ENCODE measurements at places on chromosomes 13 and 19.

DNA sequence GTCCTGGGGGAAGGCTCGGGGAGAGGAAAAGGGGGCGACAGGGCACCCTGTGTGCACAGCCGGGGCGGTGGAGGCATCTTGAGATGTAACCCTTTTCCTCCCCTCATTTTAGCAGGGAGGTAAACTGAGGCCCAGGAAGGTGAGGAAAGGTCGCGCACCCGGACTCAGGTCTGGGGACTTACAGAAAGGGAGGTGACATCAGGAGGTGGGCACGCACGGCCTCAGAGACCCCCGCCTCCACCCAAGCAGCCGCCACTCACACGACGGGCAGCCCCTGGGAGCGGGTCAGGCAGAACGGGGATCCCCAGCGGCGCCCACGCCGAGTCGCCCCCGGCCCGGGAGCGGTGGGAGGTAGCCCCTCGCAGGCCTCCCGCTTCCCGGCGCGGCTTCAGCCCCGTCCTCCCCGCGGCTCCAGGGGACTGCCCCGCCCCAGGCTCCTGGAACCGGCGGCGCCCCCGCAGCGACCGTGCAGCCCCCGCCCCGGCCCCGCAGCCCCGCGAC lies 477 bp downstream of the PIP5K1C start:
- DNase-seq: no peak

- no peak for DNase-seq
Measured at GRCh38 chr13:103273825-103274224, 207.6 kb upstream of the SLC10A2 start.

- DNase-seq: no peak
Measured at GRCh38 chr19:27671876-27672275, 1541.1 kb downstream of the UQCRFS1 start.

DNA sequence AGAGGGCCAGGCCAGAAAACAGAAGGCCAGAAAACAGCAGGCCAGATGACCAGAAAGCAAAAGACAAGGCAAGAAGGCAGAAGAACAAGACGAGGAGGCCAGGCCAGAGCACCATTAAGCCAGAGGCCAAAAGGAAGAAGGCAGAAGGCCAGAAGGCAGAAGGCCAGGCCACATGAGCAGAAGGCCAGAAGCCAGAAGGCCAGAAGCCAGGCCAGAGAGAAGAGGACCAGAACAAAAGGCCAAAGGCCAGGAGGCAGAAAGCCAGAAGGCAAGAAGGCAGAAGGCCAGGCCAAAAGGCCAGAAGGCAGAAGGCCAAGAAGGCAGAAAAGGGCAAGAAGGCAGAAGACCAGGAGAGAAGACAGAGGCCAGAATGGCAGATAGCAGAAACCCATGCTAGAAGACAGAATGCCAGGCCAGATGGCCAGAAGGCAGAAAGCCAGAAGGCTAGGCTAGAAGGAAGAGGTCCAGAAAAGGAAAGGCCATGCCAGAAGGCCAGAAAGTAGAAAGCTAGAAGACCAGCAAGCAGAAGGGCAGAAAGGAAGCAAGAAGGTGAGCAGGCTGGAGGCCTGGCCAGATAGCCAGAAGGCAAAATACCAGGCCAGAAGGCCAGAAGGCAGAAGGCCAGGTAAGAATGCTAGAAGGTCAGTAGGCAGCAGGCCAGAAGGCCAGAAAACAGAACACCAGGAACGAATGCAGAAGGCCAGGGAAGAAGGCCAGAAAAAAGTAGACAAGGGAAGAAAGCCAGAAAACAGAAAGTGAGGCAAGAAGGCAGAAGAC lies 187.6 kb downstream of the TUBA3C start:
- no peak for DNase-seq

- no peak for DNase-seq
Measured at GRCh38 chr19:52297601-52298364, 814 bp downstream of the ZNF480 start.

DNA sequence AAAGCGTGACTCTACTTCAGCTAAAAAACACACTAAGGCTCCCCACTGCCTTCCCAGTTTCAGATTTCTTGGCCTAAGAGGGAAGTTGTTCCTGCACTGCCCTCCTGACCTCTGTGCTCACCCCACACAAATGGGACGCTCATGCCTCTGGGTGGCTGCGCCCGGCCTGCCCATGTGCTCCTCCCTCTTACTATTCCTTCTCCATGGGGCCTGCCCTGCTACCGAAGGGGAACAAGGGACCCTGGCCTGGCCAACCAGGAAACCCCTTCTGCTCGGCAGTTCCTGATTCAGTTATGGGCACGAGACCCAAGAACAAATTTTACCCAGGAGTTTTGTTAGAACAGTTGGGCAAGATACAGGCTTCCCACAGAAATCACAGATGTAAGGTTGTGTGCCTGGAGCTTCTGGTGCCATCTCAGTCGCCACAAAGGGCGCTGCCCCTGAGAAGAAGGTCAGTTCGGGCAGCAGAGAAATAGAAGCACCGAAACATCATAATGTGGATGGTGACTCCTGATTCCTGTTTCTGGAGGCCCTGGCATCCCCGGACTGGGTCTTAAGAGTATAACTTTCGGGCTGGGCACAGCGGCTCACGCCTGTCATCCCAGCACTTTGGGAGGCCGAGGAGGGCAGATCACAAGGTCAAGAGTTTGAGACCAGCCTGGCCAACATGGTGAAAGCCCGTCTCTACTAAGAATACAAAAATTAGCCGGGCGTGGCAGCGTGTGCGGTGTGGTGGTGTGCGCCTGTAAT lies 5.4 kb upstream of the PLPP2 start:
- DNase-seq: no peak

- DNase-seq: no peak
Measured at GRCh38 chr13:23871616-23872220, 17.5 kb downstream of the MIPEP start.

GRCh38 chr19:995051-995827 lies 5.0 kb upstream of the GRIN3B start:
- DNase-seq: no peak

GRCh38 chr19:5961969-5962945 lies 15.7 kb downstream of the RANBP3 start:
- peak; percentile 78 for DNase-seq

- DNase-seq: no peak
Measured at GRCh38 chr19:38206006-38206745, 17.8 kb downstream of the DPF1 start.
